Activated naive CD4-positive, alpha-beta T cell treated with anti-CD3 and anti-CD28 coated beads for 36 hours (primary cell): ENCODE measurements at places on chromosomes 12 and 14.

- DNase-seq: no peak
Measured at GRCh38 chr12:131415781-131416180, 295.1 kb upstream of the SFSWAP start.

- DNase-seq: no peak
Measured at GRCh38 chr12:51403159-51403558, 12.0 kb upstream of the GALNT6 start.

- DNase-seq: no peak
Measured at GRCh38 chr14:104594310-104595046, 10.1 kb downstream of the TMEM179 start.

DNA sequence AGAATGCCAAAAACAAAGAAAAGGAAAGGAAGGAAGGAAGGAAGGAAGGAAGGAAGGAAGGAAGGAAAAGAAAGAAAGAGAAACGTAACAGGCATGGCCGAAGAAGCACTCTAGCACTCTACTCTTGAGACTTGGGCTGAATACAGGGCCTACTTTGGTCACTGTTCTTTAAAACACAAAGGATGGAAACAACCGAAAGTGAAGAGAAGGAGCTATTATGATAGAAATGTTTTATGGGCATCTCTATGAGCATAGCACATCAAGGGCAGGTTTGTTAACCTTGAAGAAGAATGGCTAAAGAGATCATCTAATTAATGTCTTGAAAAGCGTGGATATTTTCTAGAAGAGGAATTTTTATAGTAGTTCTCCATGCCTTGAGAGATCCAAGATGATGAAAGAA lies 15.9 kb upstream of the OTX2 start:
- DNase-seq: no peak

GRCh38 chr12:97637770-97638169 lies 175.2 kb downstream of the RMST start:
- no peak for DNase-seq

DNA sequence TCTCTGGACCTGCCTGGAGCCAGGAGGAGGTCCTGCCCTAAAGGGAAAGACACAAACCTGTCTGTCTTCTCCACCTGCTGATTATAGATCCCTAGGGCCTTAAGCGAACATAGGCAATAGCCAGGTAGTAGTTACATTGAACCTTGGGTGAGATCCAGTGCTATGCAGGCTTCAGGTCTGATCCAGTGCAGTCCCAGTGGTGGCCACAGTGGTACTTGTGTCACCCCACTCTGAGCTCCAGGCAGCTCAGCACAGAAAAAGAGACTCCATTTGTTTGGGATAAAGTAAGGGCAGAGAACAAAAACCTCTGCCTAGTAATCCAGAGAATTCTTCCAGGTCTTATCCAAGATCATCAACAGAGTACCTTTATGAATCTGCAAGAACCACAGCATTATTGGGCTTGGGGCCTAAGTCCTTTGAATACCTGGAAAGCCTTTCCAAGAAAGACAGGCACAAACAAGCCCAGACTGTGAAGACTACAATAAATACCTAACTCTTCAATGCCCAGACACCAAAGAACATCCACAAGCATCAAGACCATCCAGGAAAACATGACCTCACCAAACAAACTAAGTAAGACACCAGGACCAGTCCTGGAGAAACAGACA lies 60.4 kb upstream of the KTN1 start:
- no peak for DNase-seq

- peak; percentile 47 for DNase-seq
Measured at GRCh38 chr14:21505012-21505553, 6.1 kb downstream of the METTL3 start.

GRCh38 chr12:110545812-110546211 lies 37.3 kb downstream of the PPTC7 start:
- DNase-seq: no peak

DNA sequence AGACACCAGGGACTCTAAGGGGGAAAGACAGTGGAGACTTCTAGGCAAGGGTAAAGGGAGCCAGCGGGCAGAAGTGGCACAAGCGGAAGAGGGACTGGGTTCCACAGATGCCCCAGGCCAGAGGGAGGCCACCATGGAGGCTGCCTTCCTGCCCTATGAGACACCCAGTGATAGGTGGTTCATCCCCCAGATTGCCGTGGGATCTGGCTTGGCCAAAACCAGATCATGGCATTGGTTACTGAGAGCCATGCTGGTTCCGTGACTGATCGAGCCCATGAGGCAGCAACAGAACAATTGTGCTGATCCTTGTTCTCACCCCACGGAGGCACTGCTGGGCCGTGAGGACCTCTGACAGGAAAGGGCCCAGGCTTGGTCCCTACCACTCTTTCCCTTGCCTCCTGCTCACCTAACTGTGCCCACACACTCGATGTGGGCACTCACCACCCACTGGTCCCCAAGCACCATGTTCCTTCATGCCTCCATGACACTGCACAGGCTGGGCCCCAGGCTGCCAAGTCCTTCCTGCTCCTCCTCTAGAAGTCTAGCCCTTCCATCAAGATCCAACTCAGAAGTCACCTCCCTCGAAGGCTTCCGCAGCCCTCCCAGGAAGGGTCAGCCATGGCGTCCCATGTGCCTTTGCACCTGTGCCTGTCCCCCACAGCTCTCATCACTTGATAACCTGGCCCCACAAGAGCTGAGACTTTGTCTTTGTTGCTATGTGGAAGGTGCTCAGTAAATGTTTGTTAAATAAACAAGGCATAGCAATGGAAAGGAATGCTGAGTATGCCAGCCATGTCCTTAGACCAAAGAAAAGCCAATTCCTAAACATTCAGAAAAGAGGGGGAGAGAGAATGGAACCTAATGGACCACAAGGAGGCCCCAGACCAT lies 7.3 kb downstream of the KRT79 start:
- no peak for DNase-seq

DNA sequence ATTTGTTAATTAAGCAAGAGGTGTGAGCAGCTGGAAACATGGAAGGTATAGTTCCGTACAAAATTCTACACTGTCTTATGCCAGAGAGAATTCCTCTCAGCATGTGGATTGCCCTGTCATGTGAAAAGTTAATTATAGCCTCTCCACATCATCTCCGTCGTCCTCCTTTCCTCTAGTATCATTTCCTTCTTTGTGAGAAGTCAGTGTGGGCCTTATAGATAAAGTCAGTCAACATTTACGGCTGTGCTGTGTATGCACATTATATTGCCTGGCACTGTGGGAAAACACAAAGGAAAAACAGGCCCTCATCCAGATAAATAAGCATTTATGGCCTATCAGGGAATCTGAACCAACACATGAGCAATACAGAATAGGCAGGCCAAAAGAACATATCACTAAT lies 236.6 kb downstream of the SEC23A start:
- DNase-seq: no peak

GRCh38 chr12:132461526-132461925 lies 28.4 kb upstream of the FBRSL1 start:
- no peak for DNase-seq

DNA sequence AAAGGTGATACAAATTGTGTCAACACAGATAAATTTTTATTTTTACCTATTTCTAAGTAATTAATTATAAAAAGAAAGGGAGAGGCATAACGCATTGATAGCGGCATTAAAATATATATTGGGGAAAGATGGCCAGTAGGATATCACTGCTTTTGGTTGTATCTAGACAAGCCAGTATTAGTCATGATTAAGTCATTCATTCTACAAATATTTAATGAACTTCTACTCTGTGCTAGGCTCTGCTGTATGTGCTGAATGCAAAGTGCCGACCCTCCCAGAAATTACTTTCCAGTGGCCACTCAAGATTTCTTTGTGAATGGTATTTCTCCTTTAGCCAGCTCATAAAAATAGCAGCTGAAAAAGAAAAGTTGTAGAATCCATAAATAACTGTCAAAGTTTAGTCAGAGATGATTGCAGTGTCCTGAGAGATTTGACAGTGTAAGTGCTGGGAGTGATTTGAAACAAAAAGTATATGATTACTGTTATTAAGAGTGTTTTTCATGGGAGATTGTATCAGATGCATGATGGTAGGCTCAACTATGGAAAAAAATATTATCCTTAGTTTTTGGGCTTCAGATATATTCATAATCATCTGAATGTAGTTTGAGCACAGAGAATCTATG lies 133.2 kb downstream of the MGAT4C start:
- DNase-seq: no peak

DNA sequence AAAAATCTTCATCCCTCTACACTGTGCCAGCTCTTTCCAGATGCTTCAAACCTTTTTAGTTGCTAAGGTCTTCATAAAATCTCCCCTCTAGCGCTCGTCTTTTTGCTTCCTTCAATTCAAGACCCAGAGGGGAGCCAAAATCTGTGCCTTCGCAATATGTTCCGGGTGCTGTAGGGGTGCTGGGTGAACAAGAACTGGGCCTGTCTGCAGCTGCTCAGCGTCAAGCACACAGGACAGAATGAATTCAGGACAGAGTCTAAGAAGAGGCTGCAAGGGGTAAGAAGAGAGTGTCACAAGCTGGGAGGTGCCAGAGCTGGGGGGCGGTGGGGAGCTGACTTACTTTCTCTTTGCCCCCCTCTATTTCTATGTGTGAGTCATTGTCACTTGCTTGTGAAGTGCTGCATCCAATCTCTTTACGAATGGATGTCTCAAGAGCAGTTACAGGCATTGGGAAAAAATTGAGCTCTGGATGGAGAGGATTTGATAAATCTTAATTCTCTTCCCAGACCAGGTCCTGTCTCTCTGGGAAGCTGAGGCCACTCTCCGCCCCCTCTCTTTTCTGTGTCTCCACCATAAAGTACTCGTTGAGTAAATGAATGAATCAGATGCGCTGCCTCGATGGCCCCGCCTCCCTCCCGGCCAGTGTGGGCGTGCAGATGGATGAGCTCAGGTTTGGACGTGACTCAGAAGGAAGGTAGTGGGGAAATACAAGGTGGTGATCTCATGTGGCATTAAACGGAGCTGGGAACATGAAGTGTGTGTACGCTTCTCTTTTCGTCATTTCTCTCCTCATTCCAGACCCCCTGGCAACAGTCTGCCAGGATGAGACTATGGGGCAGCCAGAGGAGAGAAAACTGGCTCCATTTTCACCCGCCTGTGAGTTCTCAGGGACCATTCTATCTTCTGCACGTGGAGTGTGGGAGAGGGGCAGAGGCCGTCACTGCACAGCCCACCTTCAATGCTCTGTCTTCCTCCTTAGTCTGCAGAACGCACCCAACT lies 91.3 kb downstream of the TSPAN9 start:
- DNase-seq: peak; percentile 50

GRCh38 chr12:92259696-92260251 lies 114.1 kb upstream of the BTG1 start:
- no peak for DNase-seq

GRCh38 chr12:122067548-122067947 lies 11.0 kb upstream of the MLXIP start:
- DNase-seq: no peak

DNA sequence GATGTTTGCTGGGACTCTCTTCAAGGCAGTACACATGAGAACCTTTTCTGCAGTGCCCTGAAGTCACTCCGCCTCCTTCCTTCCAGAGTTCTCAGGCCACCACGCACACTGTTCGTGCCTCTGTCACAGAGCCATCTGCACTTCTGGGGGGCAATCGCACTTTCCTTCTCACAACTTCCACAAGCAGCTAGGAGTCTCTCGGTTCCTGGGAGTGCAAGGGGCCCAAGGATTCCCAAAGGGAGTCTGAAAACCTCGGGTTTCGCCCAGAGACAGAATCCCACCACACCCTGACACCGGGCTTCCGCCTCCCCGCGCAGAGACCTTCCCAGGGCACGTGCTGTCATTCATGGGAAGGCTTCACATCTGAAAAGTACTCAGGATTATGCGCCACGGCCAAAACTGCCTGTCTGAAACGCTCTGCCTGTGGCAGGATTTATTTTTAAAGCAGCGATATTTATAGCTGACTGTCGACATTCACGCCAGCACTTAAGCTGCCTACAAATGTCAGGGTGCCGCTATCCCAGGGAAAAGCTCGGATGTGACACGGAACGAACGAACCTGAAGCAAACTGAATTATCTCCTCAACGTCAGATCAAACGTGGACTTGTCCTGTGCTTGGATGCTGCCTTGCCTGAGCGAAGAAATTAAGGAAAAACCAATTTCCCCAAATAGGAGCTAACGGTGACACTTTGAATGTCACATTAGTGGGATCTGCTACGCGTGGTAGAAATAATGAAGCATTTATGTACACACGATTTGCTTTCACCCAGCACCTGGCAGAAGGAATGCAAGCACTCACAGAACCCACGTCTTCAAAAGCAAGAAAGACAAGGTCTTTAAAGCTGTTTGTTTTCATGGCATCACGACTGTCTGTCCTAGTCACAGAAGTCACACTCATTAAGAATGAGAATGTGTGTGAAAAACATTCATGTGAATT lies 154.0 kb downstream of the PIWIL1 start:
- DNase-seq: no peak

DNA sequence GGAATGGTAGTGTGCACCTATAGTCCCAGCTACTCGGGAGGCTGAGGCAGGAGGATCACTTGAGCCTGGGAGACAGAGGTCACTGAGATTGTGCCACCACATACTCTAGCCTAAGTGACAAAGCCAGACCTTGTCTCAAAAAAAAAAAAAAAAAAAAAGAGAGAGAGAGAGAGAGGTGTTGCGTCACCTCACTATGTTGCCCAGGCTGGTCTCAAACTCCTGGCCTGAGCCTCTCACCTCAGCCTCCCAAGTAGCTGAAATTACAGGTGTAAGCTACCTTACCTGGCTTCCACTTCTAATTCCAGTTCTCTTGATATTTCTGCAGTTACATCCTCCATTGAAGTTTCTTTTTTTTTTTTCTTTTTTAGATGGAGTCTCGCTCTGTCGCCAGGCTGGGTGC lies 94.3 kb downstream of the PRICKLE1 start:
- DNase-seq: no peak

GRCh38 chr14:68558096-68558495 lies 234.8 kb downstream of the ZFP36L1 start:
- no peak for DNase-seq

GRCh38 chr12:25266497-25266896 lies 15.8 kb upstream of the KRAS start:
- no peak for DNase-seq

- no peak for DNase-seq
Measured at GRCh38 chr12:107749083-107749482, 11.9 kb downstream of the PRDM4 start.

DNA sequence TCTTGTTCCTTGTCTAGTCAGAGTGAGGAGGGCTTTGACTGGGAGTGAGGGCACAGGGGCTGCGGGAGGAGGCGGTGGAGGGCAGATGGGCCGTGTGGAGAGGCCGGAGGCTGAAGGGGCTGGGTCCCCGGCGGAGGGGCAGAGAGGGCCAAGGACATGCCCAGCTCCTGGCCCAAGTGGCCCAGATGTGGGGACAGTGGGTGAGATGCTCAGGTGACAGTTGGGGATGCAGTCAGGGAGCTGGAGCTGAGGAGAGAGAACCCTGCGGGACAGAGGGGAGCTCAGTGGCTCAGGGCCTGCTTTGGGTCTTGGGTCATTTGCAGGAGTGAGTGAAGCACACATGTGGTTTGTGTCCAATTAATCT lies 26.5 kb upstream of the PLD4 start:
- DNase-seq: no peak

DNA sequence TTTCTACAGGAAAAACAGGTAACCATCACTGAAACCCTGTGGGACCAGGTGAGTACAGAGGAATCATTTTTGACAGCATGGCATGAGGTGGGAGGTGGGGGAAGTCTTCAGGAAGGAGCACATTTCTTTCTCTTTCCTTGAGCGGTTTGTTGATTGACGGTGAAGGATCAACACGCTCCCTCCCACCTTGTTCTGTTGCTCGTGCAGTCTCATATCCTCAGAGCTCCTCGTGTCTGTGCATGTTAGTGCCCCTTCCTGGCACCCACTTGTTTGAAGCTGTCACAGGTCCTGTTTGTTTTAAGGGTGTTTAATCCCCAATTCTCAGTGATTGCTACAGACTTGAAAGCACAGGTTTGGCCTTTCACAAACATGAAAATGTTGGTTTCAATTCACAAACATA lies 4.4 kb downstream of the C12orf54 start:
- no peak for DNase-seq

GRCh38 chr12:121801595-121802484 lies 2.0 kb upstream of the SETD1B start:
- DNase-seq: peak; percentile 58
